ENCODE measurements at places on chromosomes 3 and 15.

DNA sequence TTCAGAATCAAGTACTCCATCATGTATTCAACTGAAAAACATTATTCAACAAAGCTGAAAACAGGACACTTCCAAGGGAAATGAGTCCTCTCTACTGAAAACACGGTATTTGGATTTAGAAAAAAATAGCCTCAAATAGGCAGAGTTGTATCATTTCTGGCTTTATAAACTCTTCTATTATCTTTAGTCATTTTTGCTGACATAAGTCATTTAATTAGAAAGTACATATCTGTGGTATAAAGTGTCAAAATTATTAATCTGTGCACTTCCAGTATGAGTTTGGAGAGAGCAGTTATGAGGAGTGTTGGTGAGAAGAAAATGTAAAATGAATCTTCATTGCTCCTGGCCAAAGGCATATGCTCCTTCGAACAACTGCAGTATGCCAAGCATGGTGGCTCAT lies 59.3 kb downstream of the INO80 start:
- no peak overlapping the region for H3K4me3 ChIP-seq
- no peaks in the 10 kb centered on the region for H3K27me3 ChIP-seq
- no peak overlapping the region for H3K27ac ChIP-seq
- H3K4me1 ChIP-seq = no peaks in the 10 kb centered on the region

- H3K4me1 ChIP-seq = peaks cover 32% of the 10 kb centered on the region
- H3K36me3 ChIP-seq = no peaks in the 10 kb centered on the region
- DNase-seq = no peak
- H3K4me3 ChIP-seq = no peak overlapping the region
These were observed 240.6 kb upstream of the GOLIM4 start for GRCh38 chr3:168336276-168336675.

- H3K27me3 ChIP-seq = no peaks in the 10 kb centered on the region
- DNase-seq = no peak
- H3K4me1 ChIP-seq = no peaks in the 10 kb centered on the region
- H3K4me3 ChIP-seq = no peak overlapping the region
These were observed 169.0 kb upstream of the NECTIN3 start for GRCh38 chr3:110902453-110903085.

- H3K27ac ChIP-seq = no peak overlapping the region
- DNase-seq = peak; percentile 9
- H3K27me3 ChIP-seq = no peaks in the 10 kb centered on the region
- no peak overlapping the region for H3K4me3 ChIP-seq
- no peaks in the 10 kb centered on the region for H3K36me3 ChIP-seq
- peaks cover 7% of the 10 kb centered on the region for H3K4me1 ChIP-seq
These were observed 221.4 kb upstream of the NANOGP8 start for GRCh38 chr15:35306361-35306981.

GRCh38 chr3:197550489-197550888 lies 5.3 kb downstream of the BDH1 start:
- no peaks in the 10 kb centered on the region for H3K27me3 ChIP-seq
- peaks cover 5% of the 10 kb centered on the region for H3K4me1 ChIP-seq
- DNase-seq = no peak
- H3K36me3 ChIP-seq = no peaks in the 10 kb centered on the region
- no peak overlapping the region for H3K4me3 ChIP-seq
- no peak overlapping the region for H3K27ac ChIP-seq

DNA sequence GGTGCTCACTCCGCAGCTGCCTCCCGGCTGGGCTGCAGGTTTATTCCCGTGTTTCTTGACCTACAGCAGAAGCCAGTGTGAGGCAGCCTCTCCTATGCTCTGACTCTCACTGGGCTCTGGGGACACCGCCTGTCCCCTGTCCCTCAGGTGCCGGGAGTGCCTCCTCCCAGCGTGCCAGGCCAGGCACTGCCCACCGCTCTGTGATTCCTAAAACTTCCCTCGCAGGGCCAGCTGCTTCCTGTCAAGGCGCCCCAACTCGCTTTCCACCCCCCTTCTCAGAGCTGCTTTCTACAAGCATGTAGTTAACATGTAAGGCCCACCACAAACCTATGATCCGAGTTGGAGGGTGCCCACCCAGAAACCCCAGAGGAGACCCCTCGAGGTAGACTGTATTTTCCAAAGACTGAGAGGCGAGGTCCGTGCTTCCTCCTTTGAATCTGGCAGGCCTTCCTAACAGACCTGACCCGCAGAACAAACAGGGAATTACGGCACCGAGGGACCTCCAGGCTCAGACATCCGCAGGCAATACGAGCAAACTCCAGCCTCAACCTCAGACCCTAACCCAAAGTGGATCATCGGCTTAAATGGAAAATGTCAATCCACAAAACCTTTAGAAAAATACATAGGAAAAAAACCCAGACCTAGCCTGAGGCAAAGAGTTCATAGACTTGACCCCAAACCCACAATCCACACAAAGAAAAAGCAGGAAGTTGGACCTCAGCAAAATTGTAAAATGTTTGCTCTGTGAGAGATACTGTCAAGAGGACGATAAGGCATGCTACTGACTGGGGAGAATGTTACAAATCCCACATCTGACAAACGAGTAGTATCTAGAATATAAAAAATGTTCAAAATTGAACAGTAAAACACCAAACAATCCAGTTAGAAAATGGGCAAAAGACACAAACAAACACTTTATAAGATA lies 121.3 kb upstream of the IQSEC1 start:
- no peaks in the 10 kb centered on the region for H3K36me3 ChIP-seq
- H3K27me3 ChIP-seq = no peaks in the 10 kb centered on the region
- DNase-seq = no peak
- peaks cover 9% of the 10 kb centered on the region for H3K4me1 ChIP-seq
- H3K27ac ChIP-seq = no peak overlapping the region
- H3K4me3 ChIP-seq = no peak overlapping the region

DNA sequence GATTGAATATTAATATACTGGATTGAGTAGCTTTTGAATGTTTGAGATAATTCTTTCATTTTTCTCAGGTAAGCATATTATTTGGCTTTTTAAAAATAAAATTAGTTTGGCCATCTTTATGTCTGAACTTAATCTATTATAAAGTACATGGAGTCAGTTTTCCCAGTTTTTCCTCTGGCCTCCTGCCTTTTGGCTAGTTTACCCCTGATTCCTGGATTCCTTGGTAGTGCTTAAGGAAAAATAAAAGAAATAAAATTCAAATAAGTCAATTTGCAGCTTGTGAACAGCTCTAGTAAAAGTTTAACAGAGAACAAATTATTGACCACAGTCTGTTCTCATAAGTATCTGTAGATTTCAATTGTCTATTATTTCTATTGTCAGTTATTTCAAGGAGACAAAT lies 89.4 kb downstream of the COL6A6 start:
- no peaks in the 10 kb centered on the region for H3K27me3 ChIP-seq
- no peaks in the 10 kb centered on the region for H3K4me1 ChIP-seq
- no peaks in the 10 kb centered on the region for H3K36me3 ChIP-seq
- no peak for DNase-seq
- H3K27ac ChIP-seq = no peak overlapping the region

- no peak for DNase-seq
- H3K27ac ChIP-seq = no peak overlapping the region
- peaks cover 22% of the 10 kb centered on the region for H3K36me3 ChIP-seq
- H3K4me1 ChIP-seq = no peaks in the 10 kb centered on the region
These were observed 130.0 kb downstream of the DMXL2 start for GRCh38 chr15:51492528-51492927.

DNA sequence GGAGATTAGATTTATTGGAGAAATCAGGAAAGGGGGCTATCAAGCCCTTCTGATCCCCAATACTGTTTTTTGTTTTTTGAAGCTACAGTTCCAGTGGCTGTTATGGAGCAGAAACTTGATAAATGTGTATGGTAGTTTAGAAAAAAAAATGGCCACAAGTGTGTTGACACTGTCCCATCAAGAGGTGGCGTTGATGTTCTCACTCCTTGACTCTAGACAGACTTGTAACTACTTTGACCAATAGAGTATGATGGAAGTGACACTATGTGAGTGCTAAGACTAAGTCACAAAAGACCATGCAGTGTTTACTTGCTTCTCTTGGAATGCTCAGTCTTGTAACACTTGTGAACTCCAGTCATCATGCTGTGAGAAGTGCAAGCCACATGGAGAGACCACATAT lies 356.7 kb downstream of the PDCD6IP start:
- H3K27me3 ChIP-seq = no peaks in the 10 kb centered on the region
- H3K4me3 ChIP-seq = no peak overlapping the region
- H3K36me3 ChIP-seq = no peaks in the 10 kb centered on the region
- DNase-seq = no peak

DNA sequence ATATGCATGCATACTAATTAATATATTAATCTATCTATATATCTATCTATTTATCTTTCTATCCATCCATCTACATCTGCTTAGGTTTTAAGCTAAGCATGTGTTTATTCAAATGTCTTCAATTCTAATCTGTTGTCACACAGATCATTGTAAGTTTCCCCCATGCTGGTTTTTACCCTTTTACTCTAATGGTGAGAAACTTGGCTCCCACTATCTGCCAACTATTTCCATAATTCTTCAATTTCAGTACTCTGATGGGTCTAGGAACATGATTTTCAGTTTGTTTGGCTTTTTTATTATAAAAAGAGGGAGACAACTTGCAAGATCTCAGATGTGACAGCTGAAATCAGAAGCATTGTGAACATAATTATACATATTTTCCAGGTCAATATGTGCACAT lies 773.8 kb downstream of the PLOD2 start:
- H3K27ac ChIP-seq = no peak overlapping the region
- H3K27me3 ChIP-seq = no peaks in the 10 kb centered on the region
- H3K4me1 ChIP-seq = no peaks in the 10 kb centered on the region
- no peaks in the 10 kb centered on the region for H3K36me3 ChIP-seq

DNA sequence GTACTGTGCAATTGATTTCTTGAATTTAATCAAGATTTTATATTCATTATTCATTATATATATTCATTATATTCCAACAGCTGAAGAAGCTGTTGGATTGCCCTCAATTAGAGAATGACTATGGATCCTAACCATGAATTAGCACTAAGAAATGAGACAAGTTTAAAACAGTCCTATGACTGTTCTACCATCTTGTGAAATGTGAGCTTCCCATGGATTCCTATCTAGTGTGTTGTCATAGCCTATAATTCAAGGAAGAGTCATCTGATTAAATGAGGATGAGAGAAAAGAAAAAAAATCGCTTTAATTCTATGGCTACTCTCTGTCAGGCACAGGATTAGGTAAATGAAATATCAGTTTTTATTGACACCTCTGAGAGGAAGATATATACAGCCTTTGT lies 696.6 kb upstream of the NAALADL2 start:
- no peak overlapping the region for H3K4me3 ChIP-seq
- H3K27ac ChIP-seq = no peak overlapping the region
- H3K36me3 ChIP-seq = no peaks in the 10 kb centered on the region
- no peaks in the 10 kb centered on the region for H3K4me1 ChIP-seq
- H3K27me3 ChIP-seq = no peaks in the 10 kb centered on the region

- no peak for DNase-seq
- H3K27ac ChIP-seq = no peak overlapping the region
- no peaks in the 10 kb centered on the region for H3K36me3 ChIP-seq
These were observed 251.5 kb downstream of the PLCL2 start for GRCh38 chr3:17136136-17136721.

DNA sequence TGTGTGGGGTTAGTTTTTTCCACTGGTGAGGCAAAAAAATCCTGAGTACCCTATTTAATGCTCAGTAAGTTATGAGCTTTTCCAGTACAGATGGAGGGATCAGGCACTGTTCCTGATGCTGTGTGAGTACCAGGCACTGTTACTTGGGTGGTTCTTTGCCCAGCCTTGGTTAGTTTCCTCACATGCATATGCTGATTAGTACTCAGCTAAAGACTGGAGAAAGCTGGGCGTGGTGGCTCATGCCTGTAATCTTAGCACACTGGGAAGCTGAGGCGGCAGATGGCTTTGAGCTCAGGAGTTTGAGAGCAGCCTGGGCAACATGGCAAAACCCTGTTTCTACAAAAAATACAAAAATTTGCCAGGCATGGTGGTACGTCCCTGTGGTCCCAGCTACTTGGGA lies 210.3 kb upstream of the SGO1 start:
- DNase-seq = no peak
- no peak overlapping the region for H3K27ac ChIP-seq
- no peaks in the 10 kb centered on the region for H3K4me1 ChIP-seq
- no peaks in the 10 kb centered on the region for H3K27me3 ChIP-seq

GRCh38 chr15:77037388-77038209 lies 33.3 kb downstream of the TSPAN3 start:
- peaks cover 11% of the 10 kb centered on the region for H3K4me1 ChIP-seq
- peaks cover 37% of the 10 kb centered on the region for H3K36me3 ChIP-seq
- H3K4me3 ChIP-seq = no peak overlapping the region
- no peaks in the 10 kb centered on the region for H3K27me3 ChIP-seq
- H3K27ac ChIP-seq = no peak overlapping the region

- no peak for DNase-seq
- no peaks in the 10 kb centered on the region for H3K36me3 ChIP-seq
- no peaks in the 10 kb centered on the region for H3K27me3 ChIP-seq
- H3K4me1 ChIP-seq = peaks cover 16% of the 10 kb centered on the region
- no peak overlapping the region for H3K27ac ChIP-seq
- H3K4me3 ChIP-seq = no peak overlapping the region
These were observed 3.1 kb downstream of the PAQR9 start for GRCh38 chr3:142960322-142960850.

DNA sequence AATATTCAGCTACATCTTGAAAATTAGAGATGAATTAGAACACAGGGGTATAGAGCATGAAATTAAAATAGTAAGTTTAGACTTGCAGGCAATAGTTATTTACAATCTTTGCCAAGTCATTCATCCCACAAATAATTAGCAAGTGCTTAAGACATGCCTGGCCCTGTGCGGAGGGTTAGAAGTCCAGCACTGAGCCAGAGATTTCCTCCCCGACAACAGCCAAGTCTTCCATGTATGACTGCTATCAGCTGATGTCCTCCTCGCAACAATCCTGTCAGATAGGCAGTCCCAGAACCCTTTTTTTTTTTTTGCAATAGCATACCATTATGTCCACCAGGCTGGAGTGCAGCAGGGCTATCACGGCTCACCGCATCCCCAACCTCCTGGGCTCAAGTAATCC lies 14.6 kb downstream of the SIN3A start:
- no peak overlapping the region for H3K27ac ChIP-seq
- no peak for DNase-seq
- H3K4me1 ChIP-seq = no peaks in the 10 kb centered on the region
- peaks cover 61% of the 10 kb centered on the region for H3K36me3 ChIP-seq

- H3K27ac ChIP-seq = no peak overlapping the region
- H3K27me3 ChIP-seq = no peaks in the 10 kb centered on the region
- H3K4me3 ChIP-seq = no peak overlapping the region
- DNase-seq = no peak
- H3K36me3 ChIP-seq = no peaks in the 10 kb centered on the region
These were observed 1.5 kb upstream of the HEG1 start for GRCh38 chr3:125057186-125057850.

GRCh38 chr3:81218023-81218422 lies 543.4 kb downstream of the GBE1 start:
- H3K36me3 ChIP-seq = no peaks in the 10 kb centered on the region
- H3K4me3 ChIP-seq = no peak overlapping the region
- no peaks in the 10 kb centered on the region for H3K4me1 ChIP-seq

All from neuronal stem cell (in vitro differentiated cells).